Chondrocyte (in vitro differentiated cells): ENCODE measurements at places on chromosomes 16 and 17. TPM values are rescaled to one million over a fixed set of nuclear protein-coding genes. Genes with fewer than 3 reads are reported as not detected.

GRCh38 chr17:42518046-42518754, 17.8 kb upstream of the NAGLU start:
- DNase-seq, result peak; percentile 52

GRCh38 chr16:68365167-68365817, 54.5 kb downstream of the PRMT7 start:
- DNase-seq, result no peak

C16orf89 gene
- total RNA-seq, result not detected in 3 replicates

GRCh38 chr17:67652433-67652832, 65.3 kb upstream of the NOL11 start:
- DNase-seq, result no peak

- DNase-seq, result no peak
These were observed 19.7 kb downstream of the METRNL start for GRCh38 chr17:83099086-83099555.

DNA sequence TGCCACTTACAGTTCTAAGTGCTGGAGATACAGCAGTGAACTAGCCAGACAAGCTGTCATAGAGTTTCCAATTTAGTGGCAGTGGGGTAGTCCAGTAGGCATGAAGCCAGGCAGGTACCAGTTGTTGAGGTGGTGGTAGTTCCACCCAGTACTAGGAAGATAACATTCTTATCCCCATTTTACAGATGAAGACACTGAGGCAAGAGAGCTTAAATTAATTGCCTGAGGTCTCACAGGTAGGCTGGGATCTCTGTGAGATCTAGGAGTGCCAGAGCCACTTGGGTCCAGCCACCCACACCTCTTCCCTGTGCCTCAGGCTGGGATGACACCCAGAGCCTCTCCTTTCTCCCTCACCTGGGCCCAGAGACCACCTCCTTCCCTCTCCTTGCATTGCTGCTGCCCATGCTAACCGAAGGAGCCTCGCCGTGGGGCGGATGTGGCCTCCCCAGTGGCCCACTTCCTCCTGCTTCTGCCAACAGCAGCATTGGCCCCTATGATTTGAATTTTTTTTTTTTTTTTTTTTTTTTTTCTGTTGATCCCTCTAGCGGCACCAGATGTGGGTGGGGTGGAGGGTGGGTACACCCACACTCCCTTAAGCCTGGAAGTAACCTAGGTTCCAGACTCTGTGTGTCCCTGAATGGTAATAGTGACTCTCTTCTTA, 114.0 kb downstream of the PRKCB start:
- no peak for DNase-seq

- DNase-seq, result peak; percentile 40
These were observed 14.2 kb downstream of the ETV4 start for GRCh38 chr17:43531955-43532354.

DNA sequence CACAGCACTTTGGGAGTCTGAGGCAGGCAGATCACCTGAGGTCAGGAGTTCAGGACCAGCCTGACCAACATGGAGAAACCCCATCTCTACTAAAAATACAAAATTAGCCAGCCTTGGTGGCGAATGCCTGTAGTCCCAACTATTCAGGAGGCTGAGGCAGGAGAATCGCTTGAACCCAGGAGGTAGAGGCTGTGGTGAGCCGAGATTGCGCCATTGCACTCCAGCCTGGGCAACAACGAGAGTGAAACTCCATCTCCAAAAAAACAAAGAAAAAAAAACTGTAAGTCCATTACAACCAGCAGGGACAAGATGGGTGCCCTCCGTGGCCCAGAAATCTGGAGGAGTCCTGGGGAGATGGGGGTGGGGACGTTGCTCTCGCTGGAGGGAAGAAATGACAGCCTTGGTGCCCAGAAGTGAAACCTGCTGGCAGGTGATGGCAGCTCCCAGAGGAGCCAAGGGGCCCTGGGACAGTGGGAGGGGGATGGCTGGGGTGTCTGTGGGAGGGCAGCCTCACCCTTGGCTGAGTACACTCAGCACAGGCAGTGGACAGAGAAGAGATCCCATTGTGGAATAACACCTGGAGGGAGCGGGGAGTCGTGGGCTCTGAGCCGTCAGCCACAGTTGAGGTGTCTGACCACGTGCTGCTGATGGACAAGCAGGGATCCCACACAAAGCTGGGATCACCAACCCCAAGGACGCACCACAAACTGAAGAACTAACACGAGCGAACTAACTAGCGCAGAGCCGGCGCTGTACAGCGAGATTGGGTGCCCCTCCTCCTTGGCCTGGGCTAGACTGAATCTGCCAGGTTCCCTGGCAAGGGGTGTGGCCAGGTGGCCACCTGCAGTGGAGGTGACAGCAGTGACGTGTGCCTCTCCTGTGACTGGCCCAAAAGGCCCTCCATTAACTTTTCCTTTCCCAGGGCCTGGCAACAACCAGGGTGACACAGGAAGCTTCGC, 46.9 kb upstream of the BAHCC1 start:
- no peak for DNase-seq

GRCh38 chr16:12410837-12411490, 392.7 kb downstream of the CPPED1 start:
- no peak for DNase-seq

- DNase-seq, result no peak
These were observed 8.8 kb downstream of the NFATC3 start for GRCh38 chr16:68093816-68094613.

GRCh38 chr17:9544221-9544620, 31.4 kb downstream of the STX8 start:
- no peak for DNase-seq

GRCh38 chr17:17783825-17784656, 52.7 kb downstream of the SREBF1 start:
- DNase-seq, result peak; percentile 87

LPO gene
- not detected in 3 replicates for total RNA-seq

NTN3 gene
- 1.5 to 2.1 TPM (median 1.8 TPM) in 3 replicates for total RNA-seq

TMEM88 gene
- total RNA-seq, result 1.6 to 1.9 TPM (median 1.8 TPM) in 3 replicates

EPN3 gene
- total RNA-seq, result not detected in 3 replicates

GRCh38 chr17:73738751-73739575, 94.7 kb upstream of the SDK2 start:
- DNase-seq, result no peak

DNA sequence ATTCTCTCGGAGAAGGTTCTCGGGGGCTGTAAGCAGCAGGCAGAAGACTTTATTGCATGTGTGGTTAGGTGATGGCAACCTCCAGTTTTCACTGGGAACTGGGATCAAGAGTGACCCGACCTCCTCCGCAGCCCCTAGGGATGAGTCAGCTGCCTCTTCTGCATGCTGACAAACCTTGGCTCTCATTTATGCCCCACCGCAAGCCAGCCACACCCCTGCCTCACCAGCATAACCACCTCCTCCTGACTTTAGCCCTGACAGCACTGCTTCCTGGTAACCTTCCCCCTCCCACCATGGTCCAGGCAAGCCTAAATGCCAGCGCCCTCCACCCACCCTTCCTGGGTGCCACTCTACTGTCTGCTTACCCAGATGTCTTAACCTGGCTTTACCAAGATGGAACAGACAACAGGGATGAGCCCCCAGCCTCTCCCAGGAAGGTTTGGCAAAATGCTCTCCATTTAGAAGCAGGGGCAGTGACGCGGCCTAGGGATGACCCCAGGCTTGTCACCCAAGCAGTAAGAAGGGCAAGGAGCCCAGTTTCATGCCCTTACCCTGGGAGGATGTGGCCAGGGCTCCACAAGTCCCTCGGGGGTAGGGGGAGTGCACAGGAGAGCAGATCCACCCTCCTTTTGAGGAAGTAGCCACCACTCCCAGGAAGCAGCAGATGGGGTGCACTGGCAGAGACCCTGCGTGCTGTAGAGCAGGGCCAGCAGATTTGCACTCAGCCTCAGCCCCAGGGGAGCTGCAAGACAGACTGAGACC, 73.5 kb downstream of the GOSR1 start:
- peak; percentile 53 for DNase-seq

- DNase-seq, result no peak
These were observed 17.6 kb upstream of the LGALS9 start for GRCh38 chr17:27613433-27613832.

DNA sequence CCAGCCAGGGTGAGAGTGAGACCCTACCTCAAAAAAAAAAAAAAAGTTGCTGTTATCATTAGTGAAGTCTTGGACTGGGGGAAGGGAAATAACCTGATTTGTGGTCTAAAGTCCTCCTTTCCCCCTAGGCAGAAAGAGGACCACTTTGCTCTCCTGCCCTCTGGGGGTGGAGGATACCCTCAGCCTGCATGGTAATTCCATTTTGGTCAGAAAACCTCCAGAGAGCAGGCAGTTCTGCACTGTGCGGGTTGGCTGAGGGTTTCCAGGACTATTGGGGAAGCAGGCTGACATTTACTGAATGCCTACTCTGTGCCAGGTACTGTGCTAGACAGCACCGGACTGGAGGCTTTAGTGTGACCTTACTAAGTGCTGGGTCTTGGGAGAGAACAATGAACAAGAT, 2.6 kb downstream of the ADAP2 start:
- no peak for DNase-seq

CRYBA1 gene
- total RNA-seq, result not detected in 3 replicates
